ENCODE measurements at places on chromosomes 5 and 9. TPM values are rescaled to one million over a fixed set of nuclear protein-coding genes. Genes with fewer than 3 reads are reported as not detected.

DNA sequence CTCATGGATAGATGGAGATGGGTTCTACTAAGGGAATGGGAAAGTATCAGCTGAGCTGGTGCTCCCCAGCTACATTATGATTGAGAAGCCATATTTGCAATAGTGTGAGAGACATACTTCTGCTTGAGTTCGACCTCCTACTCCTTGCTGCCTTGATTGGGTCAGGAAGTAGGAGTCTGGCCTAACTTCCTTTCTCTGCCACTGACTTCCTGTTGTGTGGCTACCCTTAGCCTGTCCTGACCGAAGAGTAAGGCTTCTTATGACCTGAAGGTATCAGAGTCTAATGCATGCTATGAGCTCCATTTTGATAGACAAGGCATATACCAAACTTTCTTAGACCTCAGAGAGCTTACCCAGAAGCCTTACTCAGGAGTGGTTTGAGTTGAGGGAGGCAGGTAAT is 53.9 kb downstream of the OSTF1 start:
- H3K4me1 ChIP-seq = peaks cover 3% of the 10 kb centered on the region
- H3K27me3 ChIP-seq = no peaks in the 10 kb centered on the region
- peak overlapping the region; percentile 48 for H3K27ac ChIP-seq
- no peak for DNase-seq
- peaks cover 8% of the 10 kb centered on the region for H3K36me3 ChIP-seq

- H3K27ac ChIP-seq = no peak overlapping the region
- no peak for DNase-seq
- H3K36me3 ChIP-seq = no peaks in the 10 kb centered on the region
Measured at GRCh38 chr9:72199238-72199637, 50.0 kb downstream of the GDA start.

GRCh38 chr5:177140312-177140711 is 6.7 kb downstream of the NSD1 start:
- H3K4me3 ChIP-seq = no peak overlapping the region
- H3K4me1 ChIP-seq = peaks cover 3% of the 10 kb centered on the region
- no peak for DNase-seq
- no peaks in the 10 kb centered on the region for H3K27me3 ChIP-seq

DNA sequence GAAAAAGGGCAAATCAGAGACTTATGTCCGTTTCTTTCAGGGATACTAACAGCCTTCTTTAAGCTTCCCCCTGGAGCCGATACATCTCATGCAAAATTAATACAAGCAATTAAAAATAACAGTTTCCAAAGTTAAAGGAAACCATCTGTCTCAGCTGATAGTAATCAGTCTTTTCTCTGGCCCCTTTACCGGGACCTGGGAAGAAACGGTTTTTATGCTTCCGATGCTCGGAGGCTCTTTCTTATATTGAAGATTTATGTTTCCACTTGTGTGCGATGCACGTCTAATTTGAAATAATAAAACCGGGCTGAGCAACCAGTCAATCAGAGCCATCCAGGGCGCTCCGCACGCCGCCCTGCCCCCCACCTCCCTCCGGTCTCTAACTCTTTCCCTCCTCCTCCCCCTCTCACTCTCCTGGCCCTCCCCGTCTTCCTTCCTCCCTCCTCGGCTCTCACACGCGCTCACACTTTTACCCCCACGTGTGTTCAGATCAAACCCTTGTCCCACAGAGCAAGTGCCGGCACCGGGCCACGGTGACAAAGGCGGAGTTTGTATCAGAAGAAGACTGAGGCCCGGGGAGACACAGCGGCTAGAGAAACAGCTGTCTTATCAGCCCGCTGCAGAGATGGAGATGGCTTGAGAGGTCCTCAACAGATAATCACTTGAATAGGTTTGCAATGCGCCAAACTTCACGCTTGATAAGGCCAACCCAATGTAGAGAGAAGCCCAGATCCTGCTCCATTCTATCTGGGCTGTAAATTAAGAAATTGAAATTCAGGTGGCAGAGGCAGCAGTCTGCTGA is 5.1 kb upstream of the ELAVL2 start:
- no peak for DNase-seq
- H3K4me1 ChIP-seq = no peaks in the 10 kb centered on the region
- no peak overlapping the region for H3K4me3 ChIP-seq
- peaks cover 23% of the 10 kb centered on the region for H3K27me3 ChIP-seq
- H3K36me3 ChIP-seq = no peaks in the 10 kb centered on the region

- no peak overlapping the region for H3K27ac ChIP-seq
- no peaks in the 10 kb centered on the region for H3K27me3 ChIP-seq
- H3K4me1 ChIP-seq = no peaks in the 10 kb centered on the region
- DNase-seq = no peak
Measured at GRCh38 chr5:68180121-68181038, 35.2 kb upstream of the PIK3R1 start.

DNA sequence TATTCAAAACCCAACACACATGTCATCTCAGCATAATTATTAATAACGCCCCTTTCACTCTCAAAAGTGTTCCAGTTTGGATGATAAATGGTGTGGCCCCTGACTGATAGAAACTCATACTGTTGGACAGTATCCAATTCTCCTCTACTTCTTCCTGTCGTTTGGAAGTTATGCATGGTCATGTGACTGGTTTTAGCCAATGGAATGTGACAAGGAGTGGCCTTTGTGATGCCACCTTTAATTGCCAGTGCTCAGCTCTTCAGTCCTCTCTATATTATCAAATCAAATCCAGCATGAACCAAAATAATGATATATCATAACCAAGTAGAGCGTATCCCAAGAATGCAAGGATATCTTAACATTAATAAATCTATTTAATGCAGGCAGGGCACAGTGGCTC is 117.8 kb upstream of the SPIN1 start:
- no peaks in the 10 kb centered on the region for H3K4me1 ChIP-seq
- H3K36me3 ChIP-seq = no peaks in the 10 kb centered on the region
- H3K27ac ChIP-seq = no peak overlapping the region

DNA sequence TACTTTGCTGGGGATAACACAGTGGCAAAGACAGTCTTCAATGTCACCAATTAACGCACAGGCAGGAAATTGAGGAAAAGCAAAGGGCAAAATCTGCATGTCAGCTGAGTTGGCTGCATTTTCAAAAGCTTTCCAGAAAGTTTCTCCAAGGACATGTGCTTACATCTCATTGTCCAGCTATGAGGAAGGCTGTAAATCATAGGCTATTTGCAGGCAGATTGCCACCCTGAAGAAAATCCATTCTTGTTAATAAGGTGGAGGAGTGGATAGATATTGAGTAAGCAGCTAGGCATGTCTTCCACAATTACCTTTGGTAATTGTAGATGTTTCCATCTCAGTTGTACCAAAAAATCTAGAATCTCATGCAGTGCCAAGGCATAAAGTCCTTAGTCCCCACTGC is 278.0 kb upstream of the NUDT12 start:
- DNase-seq = no peak
- no peak overlapping the region for H3K27ac ChIP-seq
- no peaks in the 10 kb centered on the region for H3K36me3 ChIP-seq
- no peaks in the 10 kb centered on the region for H3K4me1 ChIP-seq

The C9orf43 gene
- 0.47 TPM for total RNA-seq

The AK1 gene
- 6.6 TPM for total RNA-seq

The N4BP3 gene
- 1.9 TPM for total RNA-seq
